ENCODE measurements at places on chromosomes 5 and 9.

DNA sequence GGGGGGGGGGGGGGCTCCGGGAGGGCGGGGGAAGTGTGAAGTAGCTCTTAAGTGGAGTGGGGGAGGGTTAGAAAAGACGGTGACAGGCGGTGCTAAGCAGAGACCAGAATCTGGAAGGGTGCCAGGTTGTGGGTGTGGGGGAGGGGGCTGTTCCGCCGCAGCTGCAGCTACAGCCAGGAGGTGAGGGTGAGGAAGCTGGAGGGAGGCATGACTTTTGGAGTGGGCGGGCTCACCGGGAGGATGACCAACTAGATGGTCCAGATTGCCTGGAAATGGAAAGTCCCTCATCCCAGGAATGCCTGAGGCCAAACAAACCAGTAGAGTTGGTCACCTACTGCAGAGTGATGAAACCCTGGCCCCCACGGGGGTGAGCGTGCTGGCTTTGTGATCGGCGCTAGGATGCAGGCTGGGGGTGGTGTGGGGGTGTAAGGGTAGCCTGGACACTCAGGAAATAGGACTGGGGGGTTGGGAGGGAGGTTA, 158.1 kb upstream of the SHB start:
- peak; percentile 74 for DNase-seq

GRCh38 chr9:135960411-135961276, 529 bp downstream of the UBAC1 start:
- DNase-seq = no peak

DNA sequence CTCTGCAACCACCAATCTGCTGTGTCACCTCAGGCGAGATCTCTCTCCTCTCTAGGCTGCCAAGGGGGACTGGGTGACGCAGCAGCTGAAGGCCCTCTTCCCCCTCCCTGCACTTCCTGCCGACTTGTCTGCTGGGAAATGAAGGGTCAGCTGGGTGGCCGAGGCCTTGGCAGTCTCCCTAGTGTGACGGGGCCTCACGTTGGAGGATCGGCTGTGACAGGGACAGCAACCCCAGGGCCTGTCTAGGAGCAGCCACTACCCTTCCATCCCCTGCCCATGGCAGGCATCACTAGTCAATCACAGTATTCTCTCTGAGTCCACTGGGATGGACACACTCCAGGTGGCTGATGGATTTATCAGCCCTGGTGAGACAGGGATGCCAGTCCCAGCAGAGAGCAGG, 107.3 kb upstream of the SARDH start:
- DNase-seq = peak; percentile 62

GRCh38 chr5:74294231-74294705, 346.3 kb downstream of the ENC1 start:
- no peak for DNase-seq

GRCh38 chr5:168646335-168646734, 67.2 kb upstream of the PANK3 start:
- DNase-seq = no peak

Measured in right hindlimb (tissue), 1 donor.